Urothelium cell line (cell line): ENCODE measurements at places on chromosomes 2 and 18.

- DNase-seq, result no peak
These were observed 18.4 kb upstream of the CPO start for GRCh38 chr2:206920951-206921350.

DNA sequence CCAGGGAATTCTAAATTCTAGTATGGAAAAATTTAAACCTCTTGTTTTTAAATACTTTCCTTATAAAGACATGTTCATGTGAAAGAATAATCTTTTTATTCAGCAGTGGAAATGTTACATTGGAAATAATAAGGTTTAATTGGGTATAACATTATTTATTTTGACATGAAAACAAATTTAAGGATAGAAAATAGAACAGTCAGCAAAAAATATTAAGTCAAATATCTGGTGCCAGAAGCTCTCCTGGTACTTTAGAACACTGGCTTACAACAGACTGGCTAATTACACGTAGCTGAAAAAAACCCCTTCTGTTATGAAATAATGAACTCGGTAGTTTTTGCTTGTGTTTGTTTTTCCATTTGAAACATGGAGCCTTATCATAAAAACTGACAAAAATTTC lies 447.9 kb downstream of the DSEL start:
- DNase-seq, result no peak

- peak; percentile 36 for DNase-seq
These were observed 94.3 kb downstream of the RNF144A start for GRCh38 chr2:7011356-7012083.

DNA sequence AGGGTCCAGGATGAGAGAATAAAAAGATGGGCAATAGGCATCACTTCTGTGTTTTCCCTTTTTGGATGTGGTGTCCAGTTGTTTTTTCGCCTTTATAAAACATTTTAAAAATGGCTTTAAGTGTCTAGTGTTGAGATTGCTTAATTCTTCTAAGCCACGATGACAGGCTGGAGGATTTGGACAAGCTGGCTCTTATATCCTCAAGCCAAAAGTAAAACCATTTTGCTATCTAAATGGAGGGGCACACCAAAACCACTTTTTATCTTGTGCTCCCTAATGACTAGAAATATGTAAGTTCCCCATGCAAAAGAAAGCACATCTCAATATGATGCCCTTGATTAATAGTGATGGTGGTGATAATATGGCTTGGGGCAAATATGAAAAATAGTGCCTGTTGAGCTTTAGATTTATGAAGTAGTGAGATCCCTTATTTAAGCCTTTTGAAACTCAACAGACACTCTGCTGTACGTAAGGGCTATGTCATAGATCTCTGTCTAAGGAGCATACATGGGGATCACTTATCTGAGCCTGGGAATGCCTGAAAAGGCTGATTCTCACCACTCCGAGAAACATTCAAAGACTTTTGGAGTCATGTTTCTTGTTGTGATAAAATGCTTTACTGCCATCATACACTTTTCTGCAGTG lies 185.5 kb downstream of the KCNS3 start:
- DNase-seq, result no peak

GRCh38 chr2:97673915-97674283 lies 4.4 kb downstream of the C2orf92 start:
- no peak for DNase-seq

DNA sequence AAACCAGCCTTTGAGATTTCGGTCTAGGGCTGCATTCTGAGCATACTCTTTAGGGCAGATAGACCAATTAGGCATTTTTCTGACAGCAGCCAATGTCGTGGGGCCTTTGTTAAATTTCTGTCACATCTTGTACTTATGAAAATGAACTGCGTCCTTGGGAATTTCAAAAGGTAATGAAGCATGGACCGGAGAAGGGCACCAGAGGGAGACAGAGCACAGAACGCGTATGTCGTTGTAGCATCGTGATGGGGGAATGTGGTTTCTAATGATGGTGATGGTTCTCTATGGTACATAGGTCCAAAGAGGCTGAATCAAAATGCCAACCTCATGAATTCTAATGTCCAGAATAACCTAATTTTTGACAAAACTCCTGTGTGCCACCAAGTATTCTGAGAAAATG lies 483.9 kb upstream of the CRIM1 start:
- DNase-seq, result peak; percentile 37

DNA sequence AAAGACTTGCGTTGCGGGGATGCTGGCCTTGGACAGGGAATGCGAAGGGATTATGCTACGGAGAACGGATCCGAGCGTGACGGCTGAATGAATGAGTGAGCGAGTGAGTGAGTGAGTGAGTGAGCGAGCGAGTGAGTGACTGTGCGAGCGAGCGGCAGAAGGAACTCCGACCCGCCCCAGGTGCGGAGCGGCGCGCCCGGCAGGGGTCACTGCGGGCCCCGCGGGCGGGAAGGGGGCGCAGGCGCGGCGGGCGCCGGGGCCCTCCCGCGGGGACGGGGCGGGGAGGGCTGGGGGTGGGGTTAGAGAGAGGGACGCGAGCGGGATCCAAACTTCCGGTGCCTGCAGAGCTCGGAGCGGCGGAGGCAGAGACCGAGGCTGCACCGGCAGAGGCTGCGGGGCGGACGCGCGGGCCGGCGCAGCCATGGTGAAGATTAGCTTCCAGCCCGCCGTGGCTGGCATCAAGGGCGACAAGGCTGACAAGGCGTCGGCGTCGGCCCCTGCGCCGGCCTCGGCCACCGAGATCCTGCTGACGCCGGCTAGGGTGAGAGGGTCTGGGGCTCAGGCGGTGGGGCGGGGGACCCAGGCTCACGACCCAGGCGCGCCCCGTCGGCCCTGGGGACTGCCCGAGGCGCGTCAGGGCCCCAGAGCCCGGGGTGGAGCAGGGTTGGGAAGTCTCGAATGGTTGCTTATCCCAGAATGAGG lies at the start of gene ITM2C:
ITM2C (plus strand) TSS at position 338 of the 702 bp plus-strand sequence; CDS start at position 422, 84 bp downstream.
- DNase-seq, result peak; percentile 91

DNA sequence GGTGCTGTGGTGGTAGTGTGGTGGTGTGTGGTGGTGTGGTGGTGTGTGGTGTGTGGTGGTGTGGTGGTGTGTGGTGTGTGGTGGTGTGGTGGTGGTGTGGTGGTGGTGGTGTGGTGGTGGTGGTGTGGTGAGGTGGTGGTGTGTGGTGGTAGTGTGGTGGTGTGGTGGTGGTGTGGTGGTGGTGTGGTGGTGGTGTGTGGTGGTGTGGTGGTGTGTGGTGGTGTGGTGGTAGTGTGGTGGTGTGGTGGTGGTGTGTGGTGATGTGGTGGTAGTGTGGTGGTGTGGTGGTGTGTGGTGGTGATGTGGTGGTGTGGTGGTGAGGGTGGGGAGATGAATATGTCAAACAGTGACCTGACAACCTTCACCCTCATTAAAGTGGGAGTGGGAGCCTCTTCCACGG lies 55.6 kb upstream of the DLGAP1 start:
- peak; percentile 46 for DNase-seq

DNA sequence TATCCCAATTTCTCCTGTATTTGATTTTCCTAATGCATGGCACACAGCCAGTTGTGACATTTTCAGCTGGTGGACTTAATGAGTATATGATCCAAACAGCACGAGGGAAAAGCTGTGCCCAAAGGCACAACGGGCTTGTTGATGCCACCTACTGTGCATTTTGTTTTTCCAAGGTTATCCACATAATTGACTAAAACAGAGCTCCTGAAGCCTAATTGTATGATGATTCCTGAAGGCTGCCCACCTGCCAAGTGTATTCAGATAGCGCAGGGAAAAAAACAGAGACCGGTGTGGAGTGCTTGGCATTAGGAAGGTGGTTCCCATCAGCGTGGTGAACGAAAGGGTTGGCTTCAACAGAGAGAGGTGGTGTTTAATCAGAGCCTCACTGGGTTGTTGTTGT lies 14.9 kb downstream of the RBMS1 start:
- no peak for DNase-seq

DNA sequence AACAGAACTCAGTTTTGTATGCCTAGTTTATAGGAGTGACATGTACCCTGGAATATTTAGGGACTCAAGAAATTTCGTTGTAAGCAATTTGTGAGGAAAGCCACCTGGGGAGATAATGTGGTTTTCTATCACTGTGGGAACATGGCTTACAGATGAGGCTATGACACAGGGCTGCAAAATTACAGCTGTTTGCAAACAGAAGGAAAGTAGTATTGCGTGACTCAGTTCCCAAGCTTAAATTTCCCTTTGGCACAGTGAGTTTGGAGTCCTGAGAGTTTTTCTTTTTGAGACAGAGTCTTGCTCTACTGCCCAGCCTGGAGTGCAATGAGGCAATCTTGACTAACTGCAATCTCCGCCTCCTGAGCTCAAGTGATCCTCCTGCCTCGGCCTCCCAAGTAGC lies 149.8 kb downstream of the MYO5B start:
- DNase-seq, result no peak

GRCh38 chr2:119157850-119158511 lies 570 bp downstream of the C1QL2 start:
- DNase-seq, result no peak

DNA sequence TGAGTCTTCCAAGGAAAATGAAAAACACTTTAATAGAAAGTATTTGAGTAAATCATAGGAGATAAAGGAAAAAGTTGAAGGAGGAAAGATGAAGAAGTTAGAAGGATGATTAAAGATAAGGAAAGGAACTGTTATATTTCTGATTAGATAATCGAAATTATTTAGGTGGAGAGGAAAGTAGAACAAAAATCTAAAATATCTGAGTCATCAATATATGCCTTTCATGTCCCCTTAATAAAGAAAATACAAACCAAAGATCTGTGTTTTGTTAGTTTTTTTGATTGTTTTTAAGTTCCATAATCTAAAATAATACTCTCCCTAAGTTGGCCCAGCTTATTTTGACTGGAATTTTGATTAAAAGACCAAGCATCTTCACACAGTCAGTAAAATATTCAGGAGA lies 412.9 kb upstream of the DDX18 start:
- no peak for DNase-seq

- no peak for DNase-seq
These were observed 2.9 kb downstream of the PROKR1 start for GRCh38 chr2:68646303-68646702.

DNA sequence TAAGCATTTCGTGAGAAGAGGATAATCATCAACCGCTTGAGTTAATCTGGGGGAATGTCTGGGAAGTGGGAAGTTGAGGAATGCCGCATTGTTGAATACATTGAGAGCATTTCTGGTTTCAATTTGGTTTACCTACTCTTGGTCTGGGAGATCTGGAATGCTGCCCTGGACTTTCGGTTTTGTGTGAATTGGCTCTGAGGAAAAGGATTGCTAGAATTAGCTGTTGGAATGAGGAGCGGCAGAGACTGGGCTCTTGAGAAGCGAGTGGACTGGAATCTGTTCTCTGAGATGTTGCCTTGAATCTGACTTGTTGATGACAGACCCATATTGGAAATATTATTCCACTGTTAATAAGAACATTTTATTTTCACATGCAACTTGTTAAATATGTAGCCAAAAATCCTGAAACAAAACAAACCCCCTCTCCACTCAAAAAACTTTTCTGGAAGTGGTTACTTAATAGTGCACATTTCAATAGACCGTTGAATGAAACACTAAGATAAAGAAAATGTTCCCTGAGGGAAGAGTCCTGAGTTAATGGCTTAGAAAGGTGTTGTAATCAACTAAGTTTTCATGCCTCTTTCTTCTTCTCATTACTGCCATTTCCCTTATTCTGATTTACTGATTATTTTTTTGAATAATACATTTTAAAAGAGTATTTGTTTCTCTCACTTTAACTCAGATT lies 50.8 kb downstream of the PTPRM start:
- DNase-seq, result no peak

- DNase-seq, result peak; percentile 21
These were observed 102.1 kb downstream of the MEIS1 start for GRCh38 chr2:66536997-66537396.

GRCh38 chr2:233301811-233302210 lies 5.8 kb upstream of the SAG start:
- no peak for DNase-seq

GRCh38 chr2:47917276-47917961 lies 11.1 kb upstream of the FBXO11 start:
- DNase-seq, result no peak

DNA sequence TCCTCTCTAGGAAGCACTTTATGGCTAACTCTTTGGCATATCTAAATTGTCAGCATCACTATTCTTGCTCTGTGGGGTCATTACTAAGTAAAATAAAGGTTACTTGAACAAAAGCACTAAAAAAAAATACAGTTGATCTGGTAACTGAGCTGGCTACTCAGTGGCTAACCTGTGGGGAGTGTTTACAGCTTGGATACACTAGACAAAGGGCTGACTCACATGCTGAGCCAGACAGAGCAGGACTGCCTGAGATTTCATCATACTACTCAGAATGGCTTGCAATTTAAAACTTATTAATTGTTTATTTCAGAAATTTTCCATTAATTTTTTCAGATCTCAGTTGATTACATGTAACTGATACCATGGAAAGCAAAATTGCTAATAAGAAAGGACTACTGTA lies 1690.4 kb upstream of the SLC39A10 start:
- peak; percentile 52 for DNase-seq

- DNase-seq, result no peak
These were observed 815.3 kb upstream of the HS6ST1 start for GRCh38 chr2:129133692-129134641.

DNA sequence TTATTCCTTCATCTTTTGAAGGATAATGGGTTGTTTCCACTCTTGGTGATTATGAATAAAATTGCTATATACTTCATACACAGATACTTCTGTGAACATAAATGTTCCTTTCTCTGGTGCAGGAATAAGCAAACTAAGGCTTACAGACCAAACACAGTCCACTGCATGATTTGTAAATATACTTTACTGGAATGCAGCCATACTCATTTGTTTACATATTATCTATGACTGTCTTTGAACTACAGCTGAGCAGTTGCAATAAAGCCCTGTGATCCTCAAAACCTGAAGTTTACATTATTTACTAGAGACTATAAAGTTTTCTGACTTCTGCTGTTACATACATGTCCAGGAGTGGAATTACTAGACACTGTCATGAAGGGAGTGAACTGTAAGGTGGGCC lies 381.0 kb upstream of the CNTNAP5 start:
- DNase-seq, result no peak

DNA sequence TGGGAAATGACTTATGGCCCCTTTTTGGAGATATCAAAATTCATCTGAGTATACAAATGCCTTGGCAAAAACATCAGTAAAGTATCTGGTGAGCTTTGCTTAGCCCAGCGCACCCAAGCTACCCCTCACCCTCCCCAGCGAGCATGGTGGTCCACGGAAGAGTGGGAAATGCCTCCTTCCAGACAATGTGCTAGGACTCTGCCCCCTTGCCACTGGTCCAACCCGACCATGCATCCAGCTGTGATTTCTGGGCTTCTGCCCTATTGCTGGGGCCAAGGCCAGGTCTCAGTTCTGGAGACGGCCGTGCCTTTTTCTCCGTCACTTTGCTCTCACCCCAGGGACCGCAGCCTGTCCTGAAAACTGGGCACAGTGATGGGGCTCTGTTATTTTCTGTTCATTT lies 31.8 kb upstream of the CCL20 start:
- no peak for DNase-seq

GRCh38 chr18:45365835-45366234 lies 249.4 kb upstream of the SLC14A2 start:
- no peak for DNase-seq

GRCh38 chr18:48040457-48041110 lies 110.1 kb upstream of the SMAD2 start:
- no peak for DNase-seq

- no peak for DNase-seq
These were observed 20.4 kb downstream of the PLA2R1 start for GRCh38 chr2:160042054-160042453.

- peak; percentile 67 for DNase-seq
These were observed 18.1 kb downstream of the CYP1B1 start for GRCh38 chr2:38057651-38058410.

GRCh38 chr2:240390091-240391073 lies 45.1 kb upstream of the GPC1 start:
- no peak for DNase-seq
